Choroid plexus epithelial cell (primary cell): ENCODE measurements at places on chromosomes 2 and 18.

GRCh38 chr2:127771756-127772155 is 39.2 kb downstream of the WDR33 start:
- DNase-seq: peak; percentile 79

- DNase-seq: peak; percentile 53
Observed at GRCh38 chr2:63669596-63669995, 80.8 kb downstream of the MDH1 start.

- no peak for DNase-seq
Observed at GRCh38 chr2:54030396-54030741, 59.6 kb upstream of the PSME4 start.

DNA sequence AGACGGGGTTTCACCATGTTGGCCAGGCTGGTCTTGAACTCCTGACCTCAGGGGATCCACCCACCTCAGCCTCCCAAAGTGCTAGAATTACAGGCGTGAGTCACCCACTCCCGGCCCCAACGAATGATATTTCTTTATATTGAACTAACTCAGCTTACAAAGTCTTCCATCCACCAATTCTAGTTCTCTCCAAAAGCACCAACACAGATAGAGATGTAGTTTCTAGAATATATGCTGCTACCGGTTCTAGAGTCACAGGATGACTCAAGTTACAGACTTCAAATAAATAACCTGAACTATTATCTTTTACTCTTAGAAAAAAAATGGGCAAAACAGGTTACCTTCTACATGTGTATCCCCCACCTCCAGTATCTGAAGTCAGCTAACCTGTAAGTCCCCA is 9.2 kb downstream of the ACAA2 start:
- no peak for DNase-seq

DNA sequence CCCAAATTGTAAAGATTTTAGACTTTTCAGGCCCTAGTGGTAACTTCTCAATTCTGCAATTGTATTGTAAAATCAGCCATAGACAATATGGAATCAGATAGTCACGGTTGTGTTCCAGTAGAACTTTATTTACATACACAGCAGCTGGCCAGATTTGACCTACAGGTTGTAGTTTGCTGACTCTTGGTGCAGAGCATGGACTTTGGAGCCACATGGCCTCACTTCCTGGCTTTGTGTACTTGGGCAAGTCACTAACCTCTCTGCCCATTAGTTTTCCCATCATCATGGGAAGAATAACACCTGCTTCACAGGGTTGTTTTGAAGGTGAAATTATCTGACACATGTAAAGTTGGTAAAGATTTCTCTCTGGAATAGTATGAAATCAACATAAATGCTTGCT is 147.6 kb downstream of the TMEM200C start:
- DNase-seq: no peak

DNA sequence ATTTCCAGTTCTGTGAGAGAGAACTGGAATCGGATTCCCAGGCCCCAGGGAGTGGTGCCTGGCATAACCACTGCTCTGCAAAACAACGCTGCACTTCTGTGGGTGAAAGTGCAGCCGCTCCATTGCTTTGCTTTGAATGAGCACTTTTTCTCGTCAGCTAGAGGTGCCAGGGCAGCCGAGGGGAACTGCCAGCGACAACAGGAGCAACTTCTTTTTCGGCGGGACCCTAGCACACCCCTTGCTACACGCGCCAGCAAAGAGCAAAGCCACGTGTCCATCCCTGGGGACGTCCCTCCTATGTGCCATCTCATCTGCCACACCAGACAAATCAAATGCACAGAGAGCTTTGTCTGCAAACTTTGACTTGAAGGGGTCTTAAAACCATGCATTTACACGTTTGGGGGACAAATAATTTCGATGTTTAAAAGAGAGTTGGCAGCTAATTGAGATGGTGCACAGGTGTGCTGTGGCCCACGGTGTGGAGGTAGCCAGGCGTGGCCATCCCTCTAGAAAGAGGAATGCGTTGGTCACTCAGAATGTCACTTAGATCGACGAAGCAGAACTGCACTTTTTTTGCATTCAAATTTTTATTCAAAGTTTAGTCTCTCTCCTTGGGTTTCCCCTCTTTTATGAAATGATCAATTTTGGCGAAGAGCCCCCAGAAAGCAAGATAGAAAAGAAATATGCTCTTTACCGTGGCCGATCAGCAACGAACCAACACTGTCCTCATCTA is 151.8 kb downstream of the MBP start:
- DNase-seq: no peak

DNA sequence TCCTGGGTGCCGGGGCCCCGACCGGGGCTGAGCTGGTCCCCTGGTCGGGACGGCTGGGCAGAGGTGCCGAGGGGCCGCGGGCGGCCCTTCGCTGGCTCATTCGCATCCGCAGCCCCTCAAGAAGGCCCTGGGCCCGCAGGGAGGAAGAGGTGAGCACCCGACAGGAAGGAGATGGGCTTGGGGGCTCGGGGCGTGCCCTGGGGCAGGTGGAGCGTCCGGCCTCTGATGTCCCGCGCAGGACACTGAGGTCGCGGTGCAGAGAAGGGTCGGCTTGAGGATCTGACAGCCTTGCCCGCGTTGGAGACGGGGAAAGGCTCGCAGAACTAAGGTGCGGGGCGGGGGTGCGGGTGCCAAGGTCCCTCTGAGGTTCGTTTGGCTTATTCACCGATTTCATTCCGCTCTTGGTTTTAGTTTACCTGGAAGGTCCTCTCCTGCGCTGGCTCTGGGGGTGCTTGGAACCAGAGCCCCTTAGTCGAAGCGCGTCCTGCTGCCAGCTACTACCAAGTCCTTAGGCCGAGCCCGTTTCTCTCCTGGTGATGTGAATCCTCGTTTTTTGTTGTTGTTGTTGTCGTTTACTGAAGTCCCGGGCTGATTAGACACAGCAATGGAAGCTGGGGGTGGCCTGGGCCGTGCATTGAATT is 18.9 kb upstream of the CD8A start:
- no peak for DNase-seq

GRCh38 chr18:42087876-42088275 is 132.8 kb downstream of the PIK3C3 start:
- DNase-seq: no peak

- DNase-seq: no peak
Observed at GRCh38 chr2:177327009-177327408, 62.5 kb upstream of the NFE2L2 start.

DNA sequence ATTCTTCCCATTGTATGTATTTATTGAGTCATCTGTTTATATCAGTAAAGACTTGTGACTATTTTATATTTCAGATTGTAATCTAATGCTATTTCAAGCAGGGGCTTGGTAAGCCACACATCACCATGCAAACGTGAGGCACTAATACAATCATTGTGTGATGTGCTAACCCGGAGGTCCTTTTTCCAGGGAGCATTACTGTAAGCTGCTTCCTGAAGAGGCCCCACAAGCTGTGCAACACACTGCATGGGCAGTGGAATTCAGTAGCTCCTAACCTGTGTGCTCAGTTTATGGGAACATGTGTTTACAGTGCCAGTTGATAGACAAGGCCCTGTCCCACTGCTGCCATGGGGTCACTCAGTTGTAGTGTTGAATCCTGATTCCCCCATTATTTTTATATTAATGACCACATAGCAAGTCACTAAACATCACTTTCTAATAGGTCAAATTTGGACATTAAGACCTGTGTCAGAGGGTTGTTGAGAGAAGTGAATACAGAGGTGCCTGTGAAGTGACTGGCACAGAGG is 162.9 kb downstream of the FHOD3 start:
- DNase-seq: no peak

GRCh38 chr2:29921560-29921915 is at the start of gene ALK:
Gene ALK (minus strand): TSS chr2:29921586. CDS start chr2:29920659, 927 bp downstream.
- peak; percentile 89 for DNase-seq

DNA sequence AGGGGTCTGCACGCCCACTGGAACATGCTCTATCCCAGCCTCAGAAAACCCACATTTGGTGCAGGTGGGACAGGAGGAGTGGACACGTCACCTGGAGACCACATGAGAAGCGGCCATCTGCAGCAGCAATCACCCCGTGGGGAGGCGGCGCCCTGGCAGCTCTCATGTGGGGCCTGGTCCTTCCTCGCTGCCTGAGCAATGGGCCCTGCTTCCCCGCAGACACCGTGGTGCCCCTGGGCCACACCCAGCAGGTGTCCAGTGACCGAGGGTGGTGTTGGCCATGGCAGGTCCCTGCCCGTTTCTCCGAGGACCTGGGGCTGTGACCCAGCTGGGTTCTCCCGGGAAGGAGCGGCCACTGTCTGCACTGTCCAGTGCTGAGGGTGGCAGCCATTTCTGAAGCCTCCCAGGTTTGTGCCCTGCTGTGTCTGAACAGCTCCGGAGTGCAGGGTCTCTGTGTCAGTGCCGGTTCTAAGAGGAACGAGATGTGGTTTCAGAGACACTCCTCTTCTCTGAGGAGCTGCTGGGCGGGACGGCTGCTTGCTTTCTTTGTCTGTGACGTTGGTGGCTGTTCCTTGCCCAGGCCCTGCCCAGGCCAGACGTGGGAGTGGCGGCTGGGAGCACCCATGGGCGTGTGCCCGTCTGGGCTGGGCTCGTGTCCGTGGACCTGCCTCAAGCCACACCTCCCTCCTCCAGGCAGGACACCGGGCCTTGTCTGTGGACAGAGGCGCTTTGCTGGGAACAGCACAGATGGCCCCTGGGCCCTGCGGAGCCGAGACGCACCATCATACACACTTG is 44.8 kb downstream of the NFATC1 start:
- DNase-seq: no peak

GRCh38 chr2:54387059-54387991 is 68.8 kb upstream of the SPTBN1 start:
- no peak for DNase-seq

GRCh38 chr2:190501231-190501630 is 33.3 kb downstream of the NEMP2 start:
- no peak for DNase-seq

GRCh38 chr2:171602352-171602751 is 80.1 kb downstream of the CYBRD1 start:
- DNase-seq: no peak

- DNase-seq: no peak
Observed at GRCh38 chr2:106847366-106847765, 38.6 kb downstream of the ST6GAL2 start.
